ENCODE measurements at places on chromosomes 5 and 9. TPM values are rescaled to one million over a fixed set of nuclear protein-coding genes. Genes with fewer than 3 reads are reported as not detected.

Gene DDX4
- not detected for total RNA-seq

Gene STOM
- 63.0 TPM for total RNA-seq

Gene SEC24A
- 21.2 TPM for total RNA-seq

Gene SEMA4D
- total RNA-seq = 243 TPM

Gene HSD17B3
- 0.42 TPM for total RNA-seq

Gene SLC27A6
- total RNA-seq = not detected

Gene FBN2
- 0.20 TPM for total RNA-seq

Measured in CD8-positive, alpha-beta memory T cell (primary cell).